ENCODE measurements at places on chromosomes 5 and 9.

DNA sequence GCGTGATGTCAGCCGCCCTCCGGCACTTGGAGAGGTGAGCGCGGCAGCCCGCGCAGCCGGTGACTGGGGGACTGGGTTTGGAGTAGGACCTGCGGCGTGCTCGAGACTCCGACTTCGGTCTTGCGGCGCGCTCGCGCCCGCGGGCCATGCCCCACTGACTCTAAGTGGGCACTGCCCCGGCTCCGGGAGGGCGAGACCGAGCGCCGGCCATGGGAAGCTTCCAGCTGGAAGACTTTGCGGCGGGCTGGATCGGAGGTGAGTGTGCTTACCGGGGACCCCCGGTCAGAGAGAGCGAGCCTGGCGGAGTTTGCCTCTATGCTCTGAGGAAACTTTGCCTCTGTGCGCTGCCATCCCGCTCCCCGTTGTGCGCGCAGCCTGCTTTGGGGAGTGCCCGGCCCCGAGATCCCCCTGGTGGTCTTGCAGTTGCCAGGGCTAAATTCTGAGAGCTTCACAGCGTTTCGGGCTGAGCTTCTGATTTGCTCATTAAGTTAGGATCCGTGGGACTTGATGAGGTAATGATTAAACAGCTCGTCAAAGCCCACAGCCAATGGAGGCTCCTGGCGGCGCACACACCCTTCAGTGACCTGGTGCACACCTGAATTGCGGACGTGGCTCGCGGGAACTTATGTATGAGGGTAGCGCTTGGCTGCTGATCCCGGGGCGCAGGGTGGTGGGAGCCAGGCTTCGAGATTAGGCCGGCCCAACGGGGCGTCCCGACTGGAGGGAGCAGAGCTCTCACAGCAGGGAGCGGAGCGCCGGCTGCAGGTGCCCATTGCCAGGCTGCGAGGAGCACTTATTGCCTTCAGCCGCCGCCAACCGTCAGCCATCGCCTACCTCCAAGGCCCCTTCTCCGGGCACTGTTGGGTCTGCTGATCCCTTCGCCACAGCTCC is at the start of gene SLC25A48:
Gene SLC25A48 (plus strand): TSS at position 25 of the 891 bp plus-strand sequence. CDS start 185 bp downstream, at position 210.
- DNase-seq, result peak; percentile 69

- no peak for DNase-seq
These were observed 99.2 kb downstream of the DAPK1 start for GRCh38 chr9:87596862-87597261.

- no peak for DNase-seq
These were observed 25.0 kb upstream of the FREM1 start for GRCh38 chr9:14935106-14935751.

DNA sequence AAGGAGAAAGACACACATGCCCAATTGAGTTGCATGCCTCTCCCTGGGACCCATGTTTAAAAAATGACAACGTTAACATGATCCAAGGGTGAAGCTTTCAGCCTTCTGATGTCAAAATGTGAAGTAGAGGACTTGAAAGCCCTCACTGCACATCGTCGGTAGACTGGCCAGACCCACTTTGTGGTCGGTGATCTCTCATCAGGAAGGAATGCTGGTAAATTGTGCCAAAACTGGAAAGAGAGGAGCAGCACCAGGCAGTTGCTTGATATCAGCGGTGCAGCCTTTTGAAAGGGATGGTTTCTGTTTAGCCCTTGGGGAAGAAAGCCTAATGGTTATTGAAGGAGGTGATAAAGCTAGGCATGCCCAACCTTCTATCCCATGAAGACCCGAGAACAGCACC is 125.3 kb upstream of the MARCHF11 start:
- DNase-seq, result no peak

DNA sequence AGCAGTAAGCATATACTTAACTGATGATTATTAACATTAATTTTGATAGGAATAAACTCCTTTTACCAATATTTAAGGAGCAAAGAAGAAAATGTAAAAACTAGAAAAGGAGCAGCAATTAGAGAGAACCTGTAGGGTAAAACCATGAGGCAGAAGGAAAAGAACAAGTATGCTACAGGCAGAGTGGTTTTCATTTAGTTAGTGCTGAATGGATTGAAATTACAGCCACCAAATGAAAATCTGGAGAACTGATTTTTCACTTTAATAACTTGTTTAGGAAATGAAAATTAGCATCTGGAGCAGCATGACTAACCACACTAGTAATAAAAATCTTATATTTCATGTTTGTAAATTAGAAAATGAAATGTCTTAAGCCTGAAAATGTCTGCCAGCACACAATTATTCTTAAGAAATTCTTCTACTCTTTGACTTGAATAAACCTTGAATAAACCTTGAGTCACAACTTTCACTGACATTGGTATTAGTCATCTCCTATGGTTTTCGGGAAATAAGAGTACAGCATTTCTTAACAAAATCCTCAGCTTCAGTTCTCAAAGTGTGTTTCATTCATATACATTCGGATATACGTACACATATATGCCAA is 1504.9 kb upstream of the C9orf72 start:
- DNase-seq, result no peak

DNA sequence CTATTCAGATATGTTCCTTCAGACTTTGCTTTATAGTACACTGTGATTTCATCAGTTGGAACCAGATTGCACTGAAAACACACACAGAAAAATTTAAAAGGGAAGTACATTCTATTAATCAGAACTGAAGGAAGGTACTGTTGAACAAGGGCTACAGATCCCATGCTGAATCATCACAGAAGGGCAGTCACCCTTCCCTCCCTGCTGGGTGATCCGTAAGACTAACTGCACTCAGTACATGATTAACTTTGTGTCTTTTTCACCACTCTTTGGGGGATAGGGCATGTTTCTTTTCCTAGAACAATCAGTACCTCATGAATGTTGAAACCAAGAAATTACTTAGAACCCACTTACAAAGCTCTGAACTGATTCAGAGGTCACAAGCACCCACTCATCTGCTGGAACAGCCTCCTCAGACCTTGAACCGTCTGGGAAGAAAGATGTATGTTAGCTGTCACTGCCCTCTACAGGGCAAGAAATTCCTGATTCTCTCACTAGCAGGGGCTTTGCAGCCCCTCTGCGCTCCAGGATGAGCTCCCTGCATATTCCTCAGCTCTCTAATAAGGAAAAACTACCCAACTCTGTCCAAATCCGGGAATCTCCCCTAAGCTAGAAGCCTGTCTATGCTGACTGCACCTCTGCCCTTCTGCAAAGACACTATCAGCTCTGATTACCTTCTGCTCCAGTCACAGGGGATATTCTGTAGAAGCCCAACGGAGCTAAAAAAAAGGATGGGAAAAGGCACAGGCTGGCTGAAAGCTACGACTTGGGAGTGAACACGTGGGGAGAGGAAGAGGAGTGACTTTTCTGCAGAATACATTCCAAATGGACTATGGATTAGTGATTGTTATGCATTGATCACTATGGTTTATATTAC is 51.0 kb downstream of the IARS1 start:
- no peak for DNase-seq

GRCh38 chr9:107190061-107190935 is 92.8 kb upstream of the RAD23B start:
- DNase-seq, result no peak

DNA sequence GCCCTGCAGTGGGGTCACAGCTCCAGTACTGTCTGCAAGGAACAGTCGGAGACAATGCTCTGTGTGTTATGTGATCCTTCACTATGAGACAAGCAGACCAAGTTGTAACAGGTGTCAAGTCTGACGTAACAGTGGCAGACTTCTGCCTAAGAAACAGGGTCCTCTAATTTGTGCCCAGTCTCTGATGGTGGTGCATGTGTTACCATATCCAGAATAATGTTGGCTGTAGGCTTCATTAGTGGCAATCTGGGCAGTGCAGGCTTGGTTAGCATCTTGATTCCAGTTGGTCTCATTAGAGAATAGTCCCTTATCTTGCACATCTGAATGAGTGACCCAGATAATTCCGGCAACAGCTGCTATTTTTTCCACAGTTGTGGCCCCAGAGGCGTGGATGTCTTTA is 33.8 kb downstream of the ZNF131 start:
- no peak for DNase-seq

- DNase-seq, result peak; percentile 93
These were observed 16.1 kb downstream of the GBGT1 start for GRCh38 chr9:133147412-133148198.

DNA sequence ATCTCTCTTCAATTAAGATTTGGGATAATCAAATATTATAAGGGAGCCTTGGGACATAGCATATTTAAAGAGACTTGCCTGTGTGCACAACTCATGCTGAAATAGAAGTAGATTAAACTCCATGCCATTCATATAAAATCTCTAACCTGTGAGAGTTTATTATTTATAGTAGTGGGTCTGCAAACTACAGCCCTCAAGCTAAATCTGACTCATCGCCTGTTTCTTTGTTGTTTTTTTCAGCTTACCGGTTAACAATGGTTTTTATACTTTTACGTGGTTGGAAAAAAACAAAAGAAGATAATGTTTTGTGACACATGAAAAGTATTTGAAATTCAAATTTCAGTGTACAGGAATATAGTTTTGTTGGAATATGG is 61.9 kb upstream of the GHR start:
- no peak for DNase-seq

GRCh38 chr9:4936277-4936676 is 48.8 kb upstream of the JAK2 start:
- DNase-seq, result no peak

DNA sequence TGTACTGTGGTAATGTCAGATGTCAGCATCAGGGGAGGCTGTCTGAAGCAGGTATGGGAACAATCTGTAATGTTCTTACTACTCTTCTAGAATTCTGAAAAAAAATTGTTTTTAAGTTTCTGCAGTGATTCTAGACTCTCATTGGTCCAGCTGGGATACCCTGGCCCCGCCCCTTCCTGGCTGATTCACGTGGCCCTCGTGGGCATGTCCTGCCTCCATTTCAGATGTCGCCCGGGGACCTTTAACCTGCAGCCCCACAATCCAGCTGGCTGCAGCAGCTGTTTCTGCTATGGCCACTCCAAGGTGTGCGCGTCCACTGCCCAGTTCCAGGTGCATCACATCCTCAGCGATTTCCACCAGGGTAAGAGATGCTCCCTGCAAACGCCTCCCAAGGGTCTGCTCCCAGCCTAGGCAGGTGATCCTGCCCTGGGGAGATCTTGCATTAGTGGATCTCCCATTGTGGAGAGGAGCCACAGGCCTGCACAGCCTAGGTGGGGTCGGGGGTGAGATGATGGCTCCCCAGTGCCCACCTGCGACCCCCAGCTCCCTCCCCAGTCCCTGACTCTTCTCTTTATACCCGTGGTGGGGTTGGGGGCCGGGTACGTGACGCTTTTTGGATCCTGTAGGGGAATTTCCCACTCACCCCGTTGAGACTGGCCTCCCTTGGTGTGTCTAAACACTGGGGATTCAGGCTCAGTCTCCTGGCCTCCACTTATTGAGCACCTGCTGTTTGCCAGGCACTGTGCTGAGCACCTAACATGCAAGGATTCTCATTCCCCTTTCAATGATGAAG is 36.5 kb downstream of the LAMC3 start:
- DNase-seq, result no peak

DNA sequence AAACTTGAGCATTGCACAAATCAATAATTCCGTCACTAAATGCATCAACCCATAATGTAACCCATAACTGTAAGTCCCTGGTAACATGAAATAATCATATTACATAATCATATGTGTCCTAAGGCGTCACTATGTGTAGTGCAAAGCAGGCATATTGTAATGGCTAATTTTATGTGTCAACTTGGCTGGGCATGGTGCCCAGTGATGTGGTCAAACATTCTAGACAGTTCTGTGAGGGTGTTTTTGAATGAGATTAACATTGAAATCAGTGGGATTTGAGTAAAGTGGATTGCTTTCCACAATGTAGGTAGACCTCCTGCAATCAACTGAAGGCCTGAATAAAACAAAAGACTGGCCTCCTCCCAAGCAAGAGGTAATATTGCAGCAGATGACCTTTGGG is 794.4 kb upstream of the ACO1 start:
- no peak for DNase-seq

DNA sequence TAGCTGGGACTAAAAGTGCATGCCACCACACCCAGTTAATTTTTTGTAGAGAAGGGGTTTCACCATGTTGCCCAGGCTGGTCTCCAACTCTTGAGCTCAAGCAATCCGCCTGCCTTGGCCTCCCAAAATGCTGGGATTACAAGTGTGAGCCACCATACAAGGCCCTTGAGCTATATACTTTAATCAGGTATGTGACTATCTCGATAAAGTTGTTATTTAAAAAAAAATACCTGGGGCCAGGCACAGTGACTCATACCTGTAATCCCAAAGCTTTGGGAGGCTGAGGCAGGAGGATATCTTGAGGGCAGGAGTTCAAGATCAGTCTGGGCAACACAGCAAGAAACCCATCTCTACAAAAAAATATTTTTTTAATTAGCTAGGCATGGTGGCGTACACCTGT is 19.2 kb downstream of the RNF145 start:
- no peak for DNase-seq

DNA sequence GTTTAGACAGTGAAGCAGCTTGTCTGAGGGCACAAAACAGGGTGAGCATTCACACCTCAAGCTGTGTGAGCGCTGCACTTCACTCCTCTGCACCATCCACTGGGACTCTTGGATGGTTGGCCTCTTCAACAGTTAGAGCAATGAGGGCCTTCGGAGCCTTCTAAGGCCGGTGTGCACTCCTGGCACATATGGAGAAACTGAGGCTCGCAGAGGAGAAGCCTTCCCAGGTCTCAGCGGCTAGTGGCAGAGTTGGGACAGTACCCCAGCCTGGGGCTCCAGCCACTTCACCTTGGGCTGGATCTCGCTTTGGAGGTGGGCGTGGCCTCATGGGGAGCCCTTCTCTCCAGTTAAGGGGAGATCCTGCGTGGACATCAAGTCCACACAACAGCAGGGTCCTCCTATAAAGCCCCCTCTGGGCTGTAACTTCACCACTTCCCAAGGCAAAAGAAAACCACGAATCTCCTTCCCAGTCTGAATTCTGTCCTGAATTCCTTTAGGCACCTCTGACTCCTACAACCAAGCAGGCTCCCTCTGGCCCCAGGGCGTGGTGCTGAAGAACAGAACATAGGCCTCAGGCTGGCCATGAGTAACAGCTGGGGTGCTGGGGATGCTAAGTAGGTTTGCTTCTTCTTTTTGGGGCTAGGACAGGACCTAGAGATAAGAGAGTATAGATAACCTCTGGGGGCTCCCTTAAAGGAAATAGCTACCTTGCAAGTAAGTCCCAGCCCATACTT is 30.5 kb upstream of the CSF1R start:
- DNase-seq, result no peak

GRCh38 chr5:38509185-38509584 is 47.3 kb downstream of the LIFR start:
- no peak for DNase-seq

Measured in T47D (cell line).